ENCODE measurements at places on chromosomes 12 and 14. TPM values are rescaled to one million over a fixed set of nuclear protein-coding genes. Genes with fewer than 3 reads are reported as not detected.

The CLEC2A gene
- total RNA-seq, result not detected

The GPR162 gene
- total RNA-seq, result 0.48 TPM

The FAM186B gene
- total RNA-seq, result 0.19 TPM

The RERG gene
- 0.30 TPM for total RNA-seq

The BBOF1 gene
- 5.5 TPM for total RNA-seq

The ADAMTS20 gene
- not detected for total RNA-seq

The LPAR5 gene
- 0.38 TPM for total RNA-seq

The RNASE12 gene
- total RNA-seq, result not detected

The DACT1 gene
- total RNA-seq, result 0.64 TPM

The OR10G2 gene
- not detected for total RNA-seq

The PSMC1 gene
- total RNA-seq, result 227 TPM

The ZNF605 gene
- 4.3 TPM for total RNA-seq

The NRDE2 gene
- 9.9 TPM for total RNA-seq

The NRIP2 gene
- total RNA-seq, result not detected

The SYT1 gene
- 5.3 TPM for total RNA-seq

The ADAM21 gene
- total RNA-seq, result not detected

The RDH16 gene
- 0.19 TPM for total RNA-seq

The SLC6A13 gene
- total RNA-seq, result 0.33 TPM

The AICDA gene
- total RNA-seq, result 0.07 TPM

The CLEC4E gene
- total RNA-seq, result 0.17 TPM

The IFNG-AS1 gene
- total RNA-seq, result not detected

The SDSL gene
- total RNA-seq, result 30.6 TPM

The HHIPL1 gene
- total RNA-seq, result 0.16 TPM
